ENCODE measurements at places on chromosomes 11 and 22. TPM values are rescaled to one million over a fixed set of nuclear protein-coding genes. Genes with fewer than 3 reads are reported as not detected.

- DNase-seq, result no peak
These were observed 58.4 kb downstream of the ABTB2 start for GRCh38 chr11:34299284-34299972.

LRFN4 gene
- 15.3 TPM for polyA plus RNA-seq

GRCh38 chr22:46592390-46592872 lies 27.8 kb upstream of the GRAMD4 start:
- DNase-seq, result peak; percentile 64

DNA sequence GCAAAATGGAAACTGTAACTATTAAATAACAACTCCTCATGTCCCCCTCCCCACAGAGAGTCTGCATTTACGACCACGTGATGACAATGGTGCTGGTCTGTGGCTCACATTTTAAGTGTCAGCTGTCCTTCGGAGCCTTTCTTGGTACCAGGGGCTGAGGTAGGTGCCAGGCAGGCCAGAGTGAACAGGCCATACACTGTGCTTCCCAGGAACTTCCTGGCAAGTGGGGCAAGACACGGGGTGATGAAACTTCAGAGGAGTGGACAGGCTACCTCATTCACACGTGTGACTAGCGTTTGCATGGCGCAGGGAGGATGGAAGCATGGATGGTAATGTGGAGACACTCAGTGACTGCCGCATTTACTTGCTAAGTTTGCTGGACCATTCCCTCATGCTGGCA lies 10.4 kb upstream of the YPEL1 start:
- no peak for DNase-seq

DNA sequence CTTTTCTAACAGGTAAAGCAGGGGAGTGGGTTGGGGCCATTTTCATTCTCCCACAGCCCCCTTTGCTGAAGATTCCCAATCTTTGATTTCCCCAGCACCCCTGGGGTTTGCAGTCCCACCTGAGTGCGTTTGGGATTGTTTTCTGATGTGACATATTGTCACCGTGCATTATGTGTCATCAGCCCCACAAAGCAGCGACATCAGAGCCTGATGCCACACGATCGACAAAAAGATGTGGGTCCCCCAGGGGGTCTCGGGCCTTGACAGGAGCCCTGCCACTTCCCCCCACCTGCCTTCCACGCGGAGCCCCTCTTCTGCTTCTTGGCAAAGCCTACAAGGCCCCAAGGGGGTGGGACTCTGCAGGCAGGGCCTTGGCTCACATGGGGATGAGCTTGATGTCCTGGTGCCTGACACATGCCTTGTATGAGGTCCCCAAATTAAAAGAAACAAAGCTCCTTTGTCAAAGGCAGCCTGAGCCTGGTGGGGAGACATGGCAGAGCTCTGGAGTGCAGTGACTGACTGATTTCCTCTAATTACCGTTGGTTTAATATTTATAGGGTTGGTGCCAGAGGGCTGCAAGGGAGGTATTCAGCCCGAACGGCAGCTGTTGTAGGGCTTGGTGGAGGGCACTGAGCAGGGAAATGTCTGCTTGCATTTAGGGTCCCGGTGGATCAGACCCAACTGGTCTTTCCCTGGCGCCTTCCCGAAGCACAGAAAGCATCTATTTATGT lies 149.2 kb downstream of the MIAT start:
- no peak for DNase-seq

All from left lung (tissue), 14 donors.